Effector memory CD4-positive, alpha-beta T cell (primary cell): ENCODE measurements at places on chromosomes 1 and 21.

DNA sequence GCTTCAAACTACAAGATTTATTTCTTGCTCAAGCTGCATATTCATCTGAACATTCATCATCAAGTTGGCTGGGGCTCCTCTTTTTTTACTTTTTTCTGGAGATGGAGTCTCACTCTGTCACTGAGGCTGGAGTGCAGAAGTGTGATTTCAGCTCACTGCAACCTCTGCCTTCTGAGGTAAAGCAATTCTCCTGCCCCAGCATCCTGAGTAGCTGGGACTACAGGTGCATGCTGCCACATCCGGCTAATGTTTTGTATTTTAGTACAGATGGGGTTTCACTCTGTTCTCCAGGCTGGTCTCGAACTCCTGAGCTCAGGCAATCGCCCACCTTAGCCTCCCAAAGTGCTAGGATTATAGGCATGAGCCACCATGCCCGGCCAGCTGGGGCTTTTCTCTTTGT is 88.3 kb upstream of the C1orf105 start:
- DNase-seq = no peak

DNA sequence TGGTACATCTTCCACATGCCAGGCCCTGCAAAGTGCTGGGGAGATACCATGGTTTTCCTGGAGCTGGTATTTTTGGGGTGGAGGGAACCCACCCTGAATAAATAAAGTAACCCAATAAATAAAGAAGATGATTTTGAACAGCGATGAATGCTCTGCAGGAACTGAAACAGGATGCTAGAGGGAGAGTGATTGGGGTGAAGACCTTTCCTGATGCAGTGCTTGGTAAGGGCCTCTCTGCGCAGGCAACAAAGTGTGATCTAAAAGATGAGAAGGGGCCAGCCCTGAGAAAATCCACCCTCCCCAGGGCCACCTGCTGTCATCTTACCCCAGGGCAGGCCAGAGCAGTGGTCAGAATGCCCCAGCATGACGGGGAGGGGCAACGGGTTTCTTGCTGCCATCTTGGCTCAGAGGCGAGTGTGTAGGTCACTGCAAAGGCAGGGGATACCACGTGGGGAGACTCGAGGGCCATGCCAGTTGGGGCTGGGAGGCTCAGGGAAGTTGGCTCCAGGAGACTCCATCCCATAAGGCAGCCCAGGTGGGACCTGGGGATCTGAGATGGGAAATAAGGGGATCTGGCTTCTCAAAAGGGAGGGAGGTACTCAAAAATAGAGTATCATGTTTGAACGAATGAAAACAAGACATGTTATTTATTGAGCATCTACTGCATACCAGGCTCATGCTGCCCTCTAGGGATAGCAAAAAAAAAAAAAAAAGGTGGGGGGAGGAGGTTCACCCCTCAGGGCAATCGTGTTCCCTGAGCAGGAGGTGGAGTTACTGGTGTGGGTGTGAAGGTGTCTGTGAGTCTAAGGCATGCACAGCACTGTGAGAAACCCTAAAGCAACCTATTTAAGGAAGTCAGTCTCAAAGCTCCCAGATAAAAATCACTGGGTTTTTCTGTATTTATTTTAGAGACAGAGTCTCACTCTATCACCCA is 2.8 kb downstream of the SRARP start:
- no peak for DNase-seq

DNA sequence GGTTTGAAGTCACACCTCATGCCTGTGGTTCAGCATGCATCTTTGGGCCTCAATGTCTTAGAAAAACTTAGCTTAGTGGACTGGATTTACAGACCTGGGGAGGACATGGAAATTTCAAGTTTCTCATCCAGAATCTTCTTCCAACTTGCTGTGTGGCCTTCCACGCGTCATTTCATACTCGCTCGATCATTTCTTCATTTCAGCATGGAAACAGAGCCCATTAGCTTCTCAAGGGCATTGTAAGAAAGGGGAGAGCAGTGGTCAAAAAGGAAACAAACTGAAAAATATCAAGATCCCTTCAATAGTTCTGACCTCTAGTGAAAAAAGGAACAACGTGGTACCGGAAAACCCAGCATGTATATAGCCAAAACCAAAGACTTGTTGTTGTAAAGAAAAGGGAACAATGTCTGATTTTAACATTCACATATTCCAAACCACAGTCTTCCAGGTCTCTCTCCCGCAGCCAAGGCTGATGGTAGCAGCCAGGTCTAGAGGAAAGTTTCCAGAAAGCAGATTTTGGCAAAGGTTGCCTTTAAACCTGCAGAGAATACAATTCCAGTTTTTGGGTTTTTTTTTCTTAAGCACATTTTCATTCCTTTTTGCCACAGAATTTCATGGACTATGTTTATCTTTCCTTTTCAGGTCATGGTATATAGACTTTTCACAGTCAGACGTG is 97.0 kb upstream of the CDC42BPA start:
- DNase-seq = no peak

DNA sequence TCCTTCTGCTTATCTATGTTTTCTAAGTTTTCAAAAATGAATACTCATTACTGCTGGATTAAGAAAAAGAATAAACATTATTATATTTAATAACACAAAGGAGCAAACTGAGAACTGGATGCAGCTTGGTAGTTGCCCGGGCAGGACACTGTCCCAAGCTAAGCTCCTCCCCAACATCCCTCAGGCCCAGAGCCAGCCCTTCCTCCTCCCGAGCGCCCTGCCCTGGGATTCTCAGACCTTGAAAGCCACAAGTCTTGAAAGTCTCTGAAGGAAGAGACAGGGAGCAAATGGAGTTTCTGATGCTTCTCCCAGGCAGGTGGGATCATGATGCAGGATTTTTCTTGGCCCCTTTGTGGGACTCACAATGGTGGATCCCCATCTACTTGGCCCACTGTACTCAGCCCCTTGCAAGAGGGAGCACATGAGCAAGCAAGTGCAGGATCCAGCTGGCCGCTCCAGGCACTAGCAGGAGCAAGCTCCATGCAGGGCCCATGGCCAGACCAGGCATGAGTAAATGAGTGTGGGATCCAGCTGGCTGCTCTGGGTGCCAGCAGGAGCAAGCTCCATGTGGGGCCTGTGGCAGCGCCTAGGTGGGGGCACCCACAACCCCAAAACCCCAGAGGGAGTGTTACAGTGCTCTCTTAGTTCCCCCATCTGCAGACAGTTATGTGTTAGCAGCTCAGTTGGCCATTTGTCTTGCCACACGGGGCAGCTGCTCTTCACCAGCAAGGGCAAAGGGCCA is 32.1 kb upstream of the RAB4A start:
- no peak for DNase-seq

DNA sequence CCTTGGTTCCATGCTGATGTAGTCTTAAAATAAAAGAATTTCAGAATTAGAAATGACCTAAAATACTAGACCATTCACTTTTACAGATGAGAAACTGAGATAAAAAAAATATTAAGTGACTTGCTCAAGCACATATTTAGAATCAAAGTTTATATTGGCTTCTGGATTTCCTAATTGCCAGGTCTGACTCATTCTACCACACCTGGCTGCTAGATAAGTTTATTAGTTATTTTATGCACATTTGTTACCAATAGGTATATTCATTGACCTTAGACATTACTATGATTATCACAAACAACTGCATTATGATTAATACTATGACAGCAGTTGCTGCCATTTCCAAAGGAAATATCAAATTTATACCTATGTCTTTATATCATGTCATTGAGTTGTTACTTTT is 497.5 kb downstream of the RWDD3 start:
- DNase-seq = no peak

DNA sequence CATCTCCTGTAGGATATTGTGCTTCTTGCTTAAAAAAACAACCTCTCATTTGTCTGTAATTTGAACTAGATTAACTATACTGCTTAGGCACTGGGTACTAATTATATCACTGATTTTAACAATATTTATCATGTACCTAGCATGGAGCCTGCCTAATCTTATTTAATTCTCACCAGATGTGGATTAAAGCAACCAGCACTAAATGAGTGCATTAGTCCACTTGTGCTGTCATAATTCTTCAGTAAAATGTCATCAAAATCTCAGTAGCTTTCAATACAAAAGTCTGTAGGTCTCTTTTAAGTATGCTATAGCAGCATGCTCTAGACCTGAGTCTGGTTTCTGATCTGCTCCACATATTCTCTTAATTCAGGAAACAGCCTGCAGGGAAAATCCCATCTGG is 368.1 kb downstream of the NCAM2 start:
- no peak for DNase-seq
